ENCODE measurements at places on chromosomes 2 and 18. TPM values are rescaled to one million over a fixed set of nuclear protein-coding genes. Genes with fewer than 3 reads are reported as not detected.
A peak's percentile ranks its signal among the peaks of the same experiment; 100 is the strongest.

The KCNG2 gene
- total RNA-seq: 6.4 TPM

The CHRND gene
- total RNA-seq: not detected

The GCG gene
- not detected for total RNA-seq

The EVX2 gene
- total RNA-seq: not detected

The ALK gene
- under 0.01 TPM for total RNA-seq

The TUBB8B gene
- total RNA-seq: not detected

The GATA6 gene
- 10.0 TPM for total RNA-seq

The FZD7 gene
- 39.1 TPM for total RNA-seq

The KIF5C gene
- total RNA-seq: 0.17 TPM

The TPRKB gene
- 16.5 TPM for total RNA-seq

The FAM161A gene
- total RNA-seq: 2.6 TPM

The IL36B gene
- not detected for total RNA-seq

The HS6ST1 gene
- total RNA-seq: 26.7 TPM

The LYG2 gene
- total RNA-seq: not detected

The GKN1 gene
- not detected for total RNA-seq

The PRKAG3 gene
- total RNA-seq: 0.26 TPM

The C2orf66 gene
- total RNA-seq: 0.26 TPM

The GAREM2 gene
- 0.66 TPM for total RNA-seq

The ASIC4 gene
- under 0.01 TPM for total RNA-seq

The SLC20A1 gene
- 61.3 TPM for total RNA-seq

- no peak for DNase-seq
Measured at GRCh38 chr2:241797441-241798080, 11.4 kb upstream of the NEU4 start.

GRCh38 chr2:234446404-234447076 lies 50.3 kb downstream of the ARL4C start:
- no peak for DNase-seq

GRCh38 chr2:169254774-169255173 lies 107.6 kb downstream of the LRP2 start:
- DNase-seq: no peak

GRCh38 chr2:222393733-222394267 lies 30.5 kb upstream of the SGPP2 start:
- no peak for DNase-seq

GRCh38 chr2:191221666-191222065 lies 23.5 kb upstream of the MYO1B start:
- DNase-seq: no peak

- DNase-seq: peak; percentile 50
Measured at GRCh38 chr2:160358046-160358445, 135.6 kb downstream of the RBMS1 start.

DNA sequence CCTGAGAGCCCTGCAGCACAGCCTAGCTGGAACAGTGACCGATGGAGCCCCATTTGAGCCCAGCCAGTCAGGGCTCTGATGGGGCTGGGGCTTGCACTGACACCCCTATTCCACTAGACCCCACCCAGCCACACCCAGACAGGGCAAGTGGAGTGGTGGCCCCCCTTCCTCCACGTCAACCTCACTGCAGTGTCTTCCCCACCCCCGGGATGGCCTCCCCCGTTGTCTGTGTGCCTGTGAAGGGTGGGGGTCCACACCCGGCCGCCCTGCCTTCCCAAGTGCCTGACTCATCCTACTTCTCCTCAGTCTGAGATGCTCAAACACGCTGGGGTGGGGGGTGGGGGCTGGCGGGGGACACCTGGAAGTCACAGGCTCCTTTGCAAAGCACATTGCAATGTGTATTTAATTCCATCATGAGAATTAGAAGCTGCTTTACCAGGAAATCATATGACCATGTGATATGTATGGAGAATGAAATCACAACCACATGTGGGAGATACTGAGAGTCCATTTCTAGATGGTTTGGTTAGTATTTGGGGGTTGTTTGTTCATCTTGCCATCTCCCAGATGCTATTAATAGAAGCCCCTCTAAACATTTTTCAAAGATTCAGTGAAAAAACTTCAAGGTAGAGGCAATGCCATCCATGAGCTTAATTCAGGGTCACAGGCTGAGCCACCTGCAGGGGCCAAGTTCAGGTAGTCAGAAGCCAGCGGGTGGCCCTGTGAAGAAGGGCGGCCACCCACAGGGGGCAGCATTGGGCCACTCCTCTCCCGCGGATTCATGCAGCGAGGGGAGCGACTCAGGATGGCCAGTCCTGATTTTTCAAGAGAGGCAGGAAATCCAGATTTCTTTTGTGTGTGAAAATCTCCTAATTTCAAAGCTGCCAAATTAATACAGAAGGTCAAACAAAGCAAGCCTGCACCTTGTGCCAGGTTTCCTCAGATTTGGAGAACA lies 22.7 kb upstream of the GMPPA start:
- peak; percentile 65 for DNase-seq

DNA sequence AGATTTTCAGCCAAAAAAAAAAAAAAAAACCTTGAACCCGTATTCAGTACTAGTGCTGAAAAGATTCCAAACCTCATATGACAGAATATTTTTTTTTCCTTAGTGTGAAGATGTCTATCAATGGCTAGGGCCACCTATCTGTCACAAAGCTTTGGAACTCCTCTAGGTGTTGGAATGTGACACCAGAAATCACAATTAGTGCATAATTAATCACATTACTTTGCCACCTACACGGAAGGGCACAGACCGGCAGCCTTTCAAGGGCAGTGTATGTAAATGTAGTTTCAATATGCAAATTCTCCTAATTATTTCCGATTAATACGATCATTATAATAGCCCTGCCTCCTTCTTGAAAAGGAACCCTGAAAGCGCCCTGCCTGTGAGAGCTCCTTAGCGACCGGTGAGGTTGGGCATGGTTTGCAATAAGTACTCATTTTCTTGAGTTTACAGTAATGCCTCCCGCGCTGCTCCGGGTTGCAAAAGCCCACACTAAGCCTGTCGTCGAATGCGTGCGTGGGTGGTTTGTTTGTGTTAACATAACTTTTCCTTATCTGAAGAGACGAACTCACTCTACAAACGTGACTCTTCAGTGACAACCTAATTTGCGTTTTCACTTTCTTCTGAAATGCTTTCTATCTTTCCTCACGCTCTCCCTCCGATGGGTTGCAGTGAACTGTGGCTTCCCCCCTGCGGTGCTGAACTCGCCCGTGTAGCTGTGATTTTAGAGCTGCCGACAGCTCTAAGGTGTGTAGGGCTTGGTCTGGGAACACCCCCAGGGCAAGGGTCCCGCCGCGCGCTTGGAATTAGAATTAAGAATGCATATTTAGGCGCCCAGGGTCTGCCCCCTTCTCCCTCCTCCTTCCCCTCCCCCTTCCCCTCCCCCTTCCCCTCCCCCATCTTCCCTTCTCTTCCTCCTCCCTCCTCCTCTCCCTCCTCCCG lies 765 bp upstream of the ID2 start:
- peak; percentile 76 for DNase-seq

DNA sequence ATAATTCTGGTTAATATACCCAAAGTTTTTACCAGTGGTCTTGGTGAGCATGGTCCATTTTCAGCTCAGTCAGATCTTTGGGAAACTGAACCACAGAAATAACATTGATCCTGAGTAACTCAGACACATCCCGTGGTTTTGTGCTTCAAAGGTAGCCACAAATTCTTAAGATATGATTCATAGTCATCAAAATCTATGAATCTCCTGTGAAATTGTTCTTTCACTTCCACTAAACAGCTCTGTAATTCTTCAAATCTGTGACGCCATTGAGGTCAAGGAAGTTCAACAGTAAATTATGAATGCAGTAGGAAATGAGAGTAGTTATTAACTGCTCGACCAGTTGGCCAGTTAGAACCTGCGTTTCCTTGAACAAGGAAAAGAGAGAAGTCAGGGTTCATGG lies 147.3 kb downstream of the IRS1 start:
- DNase-seq: peak; percentile 99

- DNase-seq: no peak
Measured at GRCh38 chr2:54672590-54673456, 50.6 kb upstream of the EML6 start.

- DNase-seq: no peak
Measured at GRCh38 chr2:238439917-238440316, 13.2 kb downstream of the ASB1 start.

- peak; percentile 28 for DNase-seq
Measured at GRCh38 chr18:28736951-28737350, 560.0 kb upstream of the CDH2 start.

DNA sequence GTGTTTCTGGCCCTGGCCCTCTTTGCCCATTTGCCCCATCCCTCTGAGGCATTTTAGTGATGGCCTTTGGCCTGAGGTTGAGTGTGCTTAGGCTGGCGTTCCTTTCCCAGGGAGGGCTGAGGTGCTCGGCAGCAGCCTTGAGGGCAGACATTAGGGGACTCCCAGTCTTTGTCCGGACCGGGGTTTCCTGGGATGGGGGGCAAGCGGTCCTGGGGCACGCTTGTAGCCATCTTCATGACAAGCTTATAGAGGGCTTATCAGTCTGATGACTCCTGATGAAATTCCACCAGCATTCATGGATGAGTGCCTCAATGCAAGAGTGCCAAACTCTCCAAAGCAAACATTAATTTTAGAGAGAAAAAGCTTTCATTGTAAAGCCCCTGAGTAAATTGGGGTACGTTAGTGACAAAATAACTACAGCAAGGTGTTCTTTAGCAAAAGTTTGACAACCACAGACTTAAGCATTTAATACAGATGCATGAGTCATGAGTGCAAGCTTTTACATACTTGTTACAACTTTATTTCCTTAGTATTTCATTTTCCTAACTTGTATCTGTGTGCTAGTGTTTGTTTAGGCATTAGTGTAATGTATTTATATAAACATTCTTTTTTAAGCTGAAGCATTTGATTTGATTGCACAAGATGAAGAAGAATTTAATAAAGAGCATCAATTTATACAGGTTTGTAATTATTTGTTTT lies 45.6 kb downstream of the CEP192 start:
- peak; percentile 35 for DNase-seq

GRCh38 chr2:191927319-191927867 lies 80.5 kb upstream of the CAVIN2 start:
- peak; percentile 98 for DNase-seq

DNA sequence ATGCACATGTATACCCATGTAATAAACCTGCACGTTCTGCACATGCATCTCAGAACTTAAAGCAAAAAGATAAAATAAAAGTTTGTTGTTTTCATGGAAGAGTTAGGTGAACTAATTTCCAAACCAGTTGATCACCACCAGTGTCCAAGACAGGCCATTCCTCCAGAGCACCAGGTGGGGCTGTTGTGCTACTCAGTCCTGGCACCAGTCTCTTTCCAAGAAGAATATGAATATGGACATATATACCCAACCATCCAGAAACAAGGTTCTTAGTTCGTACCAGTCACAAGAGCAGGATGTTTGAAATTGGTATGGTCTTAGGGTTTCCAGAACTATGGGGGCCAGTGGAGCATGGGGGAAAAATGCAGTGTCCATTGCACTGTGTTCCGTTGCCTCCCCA lies 17.2 kb upstream of the TNP1 start:
- DNase-seq: no peak

DNA sequence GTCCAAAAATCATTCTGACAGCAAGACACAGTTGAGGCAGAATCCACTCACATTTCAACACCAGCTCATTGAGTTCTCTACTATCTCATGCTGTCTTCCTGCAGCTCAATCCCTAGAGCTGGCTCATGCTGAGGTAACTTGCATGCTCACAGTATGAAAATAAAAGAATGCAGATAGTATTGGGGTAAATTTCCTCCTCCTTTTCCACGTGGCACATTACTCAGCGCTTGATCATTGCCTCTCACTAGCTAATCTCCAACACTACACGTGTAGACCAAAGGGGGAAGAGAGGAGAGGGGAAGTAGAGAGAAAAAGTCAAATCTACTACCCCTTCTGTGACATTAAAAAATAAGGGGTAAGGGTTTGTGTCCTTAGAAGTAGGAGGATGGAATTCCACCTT lies 300.6 kb downstream of the AFF3 start:
- DNase-seq: no peak

GRCh38 chr18:23330423-23330822 lies 122.7 kb upstream of the RIOK3 start:
- DNase-seq: no peak

- DNase-seq: peak; percentile 25
Measured at GRCh38 chr2:63738019-63738418, 103.7 kb upstream of the UGP2 start.

DNA sequence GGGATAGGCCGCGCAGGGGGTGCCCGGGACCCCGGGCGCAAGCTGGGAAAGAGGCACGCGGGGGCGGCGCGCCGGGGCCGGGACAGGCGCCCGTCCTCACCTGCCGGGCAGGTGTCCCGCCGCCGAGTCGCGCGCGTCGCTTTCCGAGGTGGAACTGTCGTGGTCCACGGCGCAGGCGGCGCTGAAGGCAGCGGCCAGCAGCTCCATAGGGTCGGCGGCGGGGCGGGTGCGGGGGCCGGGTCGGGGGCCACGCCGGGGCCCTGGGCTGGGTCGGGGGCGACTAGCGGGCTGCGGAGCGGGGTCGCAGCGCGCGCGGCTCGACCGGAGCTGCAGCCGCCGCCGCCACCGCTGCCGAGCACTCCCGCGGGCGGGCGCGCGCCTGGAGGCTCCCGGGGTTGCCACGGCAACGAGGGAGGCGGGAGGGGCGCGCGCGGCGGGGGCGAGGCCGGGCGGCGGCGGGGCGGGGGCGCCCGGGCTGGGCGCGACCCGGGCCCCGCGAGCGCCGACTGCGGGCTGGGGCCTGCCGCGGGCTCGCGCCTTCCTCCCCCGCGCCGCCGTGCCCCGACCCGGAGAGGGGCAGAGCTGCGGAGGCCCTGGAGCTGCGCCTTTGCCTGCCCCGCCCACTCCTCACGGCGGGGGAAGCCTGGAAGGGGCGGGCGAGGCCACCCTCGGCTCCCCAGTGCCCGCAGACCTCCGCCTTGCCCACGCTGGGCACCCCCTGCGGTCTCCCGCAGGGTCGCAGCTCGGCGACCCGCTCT lies 57.9 kb downstream of the SNORC start:
- DNase-seq: no peak

- DNase-seq: no peak
Measured at GRCh38 chr2:85441864-85442263, 23.4 kb downstream of the SH2D6 start.

DNA sequence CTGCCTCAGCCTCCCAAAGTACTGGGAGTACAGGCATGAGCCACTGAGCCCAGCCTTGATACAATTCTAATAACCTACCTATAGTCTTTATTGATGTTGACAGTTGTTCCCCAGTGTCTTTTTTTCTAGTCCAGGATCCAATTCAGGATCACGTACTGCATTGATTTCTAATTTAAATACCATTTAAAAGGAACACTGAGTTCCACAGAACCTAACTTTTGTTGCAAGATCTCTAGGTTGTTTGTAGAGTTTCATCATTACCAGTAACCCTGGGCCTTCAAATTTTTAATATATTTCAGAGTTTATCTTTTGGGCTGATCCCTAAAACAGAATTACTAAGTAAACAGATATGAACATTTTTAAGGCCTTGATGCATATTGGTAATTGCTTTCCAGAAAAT lies 21.1 kb upstream of the TMBIM1 start:
- no peak for DNase-seq

All from fibroblast of lung (primary cell).